GM18507 (cell line): ENCODE measurements at places on chromosomes 3 and 15.

DNA sequence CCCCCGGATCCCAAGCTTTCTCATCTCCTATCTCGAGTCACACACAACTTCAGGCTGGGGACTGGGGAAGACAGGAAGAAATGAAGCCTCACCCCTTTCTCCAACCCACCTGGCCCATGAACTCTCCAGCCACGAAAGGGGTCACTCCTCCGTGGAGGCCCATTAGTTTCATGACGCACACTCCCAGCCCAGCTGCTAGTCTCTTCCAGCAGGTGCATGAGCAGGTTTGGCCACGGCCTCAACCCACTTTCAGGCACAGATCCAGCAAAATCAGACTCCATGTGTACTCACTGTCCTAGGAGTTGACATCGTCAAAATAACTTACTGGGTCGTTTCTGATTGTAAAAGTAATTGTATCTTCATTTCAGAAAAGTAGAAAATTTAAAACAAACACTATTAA is 76.6 kb downstream of the C3orf70 start:
- no peak for DNase-seq

DNA sequence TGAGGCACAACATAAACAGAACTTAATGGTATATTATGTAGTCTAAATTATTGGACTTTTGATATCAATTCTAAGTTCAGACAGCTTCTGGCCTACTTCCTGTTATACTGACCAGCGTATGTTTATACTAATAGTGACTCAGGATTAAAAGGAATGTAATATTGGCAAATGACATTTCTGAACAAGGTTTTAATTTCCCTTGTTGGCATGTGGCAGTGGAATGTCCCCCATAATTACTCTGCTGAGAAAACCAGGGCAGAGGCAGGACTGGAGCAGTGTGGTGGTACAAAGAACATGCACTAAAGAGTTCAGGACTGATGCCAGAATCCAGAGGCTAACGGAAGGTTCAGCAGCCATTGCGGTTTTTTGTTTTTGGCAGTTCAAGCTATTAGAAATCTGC is 184.0 kb downstream of the KCNAB1 start:
- no peak for DNase-seq

DNA sequence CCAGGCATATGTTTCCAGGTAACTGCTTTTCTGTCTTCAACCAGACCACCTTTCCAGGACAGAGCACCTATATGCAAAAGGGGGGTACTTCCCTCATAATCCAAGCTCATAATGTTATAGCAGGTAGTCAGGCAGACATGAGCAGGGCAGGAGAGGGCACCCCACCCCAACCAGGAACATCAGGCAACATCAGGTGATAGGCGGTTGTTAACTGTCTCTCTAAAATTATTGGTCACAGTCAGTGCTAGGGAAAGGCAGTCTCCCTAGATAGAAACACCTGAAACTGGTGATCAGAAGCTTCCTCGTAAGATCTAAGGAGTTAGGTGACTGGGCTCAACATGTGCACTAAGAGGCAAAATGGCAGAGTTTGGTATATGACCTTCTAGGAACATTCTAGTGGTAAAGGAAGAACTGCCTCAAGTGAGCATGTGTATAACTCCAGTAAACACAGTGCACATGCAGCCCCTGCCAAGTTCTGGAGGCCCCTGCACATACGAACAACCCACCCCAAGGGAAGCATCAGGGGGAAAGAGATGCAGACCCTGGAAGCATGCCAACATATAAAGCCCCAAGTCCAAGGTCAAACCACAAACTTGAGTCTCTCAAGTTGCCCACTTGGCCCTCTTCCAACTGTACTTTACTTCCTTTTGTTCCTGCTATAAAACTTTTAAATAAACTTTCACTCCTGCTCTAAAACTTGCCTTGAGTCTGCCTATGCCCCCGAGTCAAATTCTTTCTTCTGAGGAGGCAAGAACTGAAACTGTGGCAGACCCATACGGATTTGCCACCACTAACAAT is 270.9 kb downstream of the ULK4 start:
- no peak for DNase-seq

GRCh38 chr15:51619331-51620035 is 3.1 kb downstream of the DMXL2 start:
- DNase-seq = no peak

- no peak for DNase-seq
Observed at GRCh38 chr15:92159906-92160841, 233.5 kb upstream of the ST8SIA2 start.

DNA sequence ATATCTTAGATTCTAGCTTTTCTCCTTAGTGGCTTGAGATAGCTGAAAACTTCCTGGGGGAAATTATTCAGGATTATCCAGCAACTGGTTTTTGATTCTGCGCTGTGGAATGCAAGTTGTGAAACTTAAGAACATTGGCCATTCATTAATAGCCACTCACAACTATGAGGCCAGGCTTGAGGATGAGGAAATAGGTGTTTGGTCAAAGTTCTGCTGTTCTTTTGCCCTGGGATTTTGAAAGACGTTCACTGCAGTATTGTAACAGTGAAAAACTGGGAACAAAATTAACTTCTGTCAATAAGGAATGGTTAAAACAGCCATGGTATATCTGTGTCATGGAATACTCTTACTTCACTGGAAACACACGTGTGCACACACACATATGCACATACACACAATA is 44.1 kb downstream of the CTXND1 start:
- no peak for DNase-seq

- DNase-seq = no peak
Observed at GRCh38 chr3:169186596-169186995, 476.9 kb downstream of the MECOM start.

GRCh38 chr3:108338901-108339545 is 42.7 kb downstream of the HHLA2 start:
- no peak for DNase-seq

DNA sequence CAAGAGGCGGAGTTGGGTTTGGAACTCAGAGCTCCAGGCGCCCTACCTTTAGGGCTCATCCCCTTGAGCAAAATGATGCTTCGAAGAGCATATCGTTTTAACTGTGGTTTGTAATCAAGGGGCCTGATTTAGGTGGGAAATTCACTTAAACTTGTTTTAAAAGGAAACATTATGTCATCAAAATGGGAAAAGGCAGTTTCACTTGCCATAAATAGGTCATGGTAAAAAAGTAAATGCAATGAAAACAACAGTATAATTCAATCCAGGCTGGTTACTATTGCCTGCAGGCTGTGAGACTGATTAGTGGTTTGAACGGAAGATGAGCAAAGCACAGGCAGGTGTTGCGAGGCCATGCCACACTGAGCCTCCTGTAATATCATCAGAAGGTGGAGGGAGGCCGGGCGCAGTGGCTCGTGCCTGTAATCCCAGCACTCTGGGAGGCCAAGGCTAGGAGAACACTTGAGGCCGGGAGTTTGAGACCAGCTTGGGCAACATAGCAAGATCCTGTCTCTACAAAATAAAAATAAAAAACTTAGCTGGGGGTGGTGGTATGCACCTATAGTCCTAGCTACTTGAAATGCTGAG is 2.1 kb downstream of the HDAC11 start:
- no peak for DNase-seq

- no peak for DNase-seq
Observed at GRCh38 chr3:188351648-188352047, 197.7 kb downstream of the LPP start.

- DNase-seq = no peak
Observed at GRCh38 chr3:16668776-16669545, 63.7 kb upstream of the DAZL start.

DNA sequence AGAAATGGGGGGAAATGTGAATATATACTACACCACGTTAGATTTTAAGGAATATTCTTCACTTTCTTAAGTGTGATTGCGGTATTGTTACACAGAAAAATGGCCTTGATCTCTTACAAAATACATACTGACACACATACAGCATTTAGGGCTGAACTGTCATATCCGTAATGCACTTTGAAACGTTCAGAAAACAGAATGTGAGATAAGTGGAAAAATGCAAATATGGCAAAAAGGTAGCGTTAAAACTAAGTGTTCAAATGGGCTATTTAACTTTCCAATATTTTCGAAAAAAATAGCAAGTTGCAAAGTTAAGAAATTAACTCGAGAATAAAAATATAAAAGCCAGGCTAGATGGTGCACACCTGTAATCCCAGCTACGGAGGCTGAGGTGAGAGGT is 1.8 kb downstream of the ZNF280D start:
- DNase-seq = no peak

GRCh38 chr15:50168783-50169411 is 13.1 kb upstream of the SLC27A2 start:
- no peak for DNase-seq

- no peak for DNase-seq
Observed at GRCh38 chr3:174253196-174253823, 605.8 kb upstream of the NAALADL2 start.

- no peak for DNase-seq
Observed at GRCh38 chr3:59290358-59290757, 240.5 kb upstream of the CFAP20DC start.

DNA sequence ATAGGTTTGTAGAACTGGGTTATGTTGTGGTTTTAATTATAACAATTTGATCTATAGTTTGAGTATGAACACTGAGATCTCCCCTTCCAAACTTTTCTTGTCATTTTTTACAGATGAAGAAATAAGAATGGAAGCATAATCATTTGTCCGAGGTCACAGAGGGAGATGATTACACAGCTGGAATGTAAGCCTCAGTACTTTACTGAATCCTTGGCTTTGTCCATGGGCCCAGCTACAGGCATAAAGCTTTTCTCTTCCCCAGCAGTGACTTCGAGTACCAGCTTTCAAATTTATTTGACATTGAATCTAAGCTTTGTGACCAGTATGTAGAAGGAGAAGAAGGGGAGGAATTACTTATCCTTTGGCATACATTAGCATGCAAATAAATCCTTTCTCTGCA is 80.9 kb upstream of the DCBLD2 start:
- DNase-seq = no peak

DNA sequence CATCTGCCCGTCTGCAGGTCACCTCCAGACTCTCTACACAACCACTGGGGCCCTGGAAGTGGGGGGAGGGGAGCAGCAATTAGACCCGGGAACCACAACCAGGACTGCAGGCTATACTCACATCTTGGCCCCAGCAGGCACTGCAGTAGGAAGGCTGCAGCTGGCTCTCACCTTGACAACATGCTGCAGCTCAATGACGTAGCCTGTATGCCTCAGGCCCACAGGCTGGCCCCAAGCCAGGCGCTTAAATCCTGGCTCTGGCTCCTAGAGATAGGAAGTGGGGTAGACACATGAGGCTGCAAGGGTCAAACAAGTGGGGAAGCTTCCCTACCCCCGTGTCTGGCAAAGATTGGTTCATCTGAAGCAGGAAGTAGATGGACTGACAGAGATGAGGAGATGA is 4.6 kb upstream of the QRICH1 start:
- no peak for DNase-seq

- no peak for DNase-seq
Observed at GRCh38 chr3:43997788-43998369, 243.8 kb upstream of the TOPAZ1 start.

GRCh38 chr3:112794622-112795172 is 52.0 kb downstream of the CD200R1L start:
- DNase-seq = no peak

GRCh38 chr3:119831022-119831421 is 49.1 kb downstream of the NR1I2 start:
- DNase-seq = no peak

GRCh38 chr15:51939216-51939615 is 32.4 kb downstream of the LEO1 start:
- no peak for DNase-seq

- no peak for DNase-seq
Observed at GRCh38 chr15:75058127-75058905, 34.9 kb downstream of the PPCDC start.

DNA sequence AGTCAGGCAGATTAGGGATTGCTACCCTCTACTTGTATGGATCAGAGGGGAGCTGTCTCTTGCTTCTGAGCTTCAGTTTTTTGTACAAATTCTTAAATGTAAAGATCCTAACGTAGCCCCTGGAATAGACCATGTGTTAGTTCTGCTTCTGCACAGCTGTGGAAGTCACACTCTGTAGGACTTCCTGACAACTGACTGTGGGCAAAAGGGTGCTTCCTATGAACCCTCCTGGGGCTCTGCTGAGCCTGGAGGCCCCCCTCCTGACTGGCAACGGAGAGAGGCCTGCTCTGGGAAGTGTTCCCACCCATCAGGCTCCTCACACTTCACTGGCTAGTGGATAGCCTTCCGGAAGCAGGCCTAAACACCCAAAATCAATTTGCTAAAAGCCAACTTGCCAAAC is 131.0 kb downstream of the RPLP1 start:
- no peak for DNase-seq
